ENCODE measurements at places on chromosomes 2 and 18. TPM values are rescaled to one million over a fixed set of nuclear protein-coding genes. Genes with fewer than 3 reads are reported as not detected.

- no peaks in the 10 kb centered on the region for H3K4me1 ChIP-seq
- H3K36me3 ChIP-seq = no peaks in the 10 kb centered on the region
- DNase-seq = no peak
- no peak overlapping the region for H3K27ac ChIP-seq
- H3K27me3 ChIP-seq = no peaks in the 10 kb centered on the region
Observed at GRCh38 chr18:68665628-68666027, 49.3 kb downstream of the TMX3 start.

GRCh38 chr2:206611191-206611590 is 31.1 kb upstream of the FAM237A start:
- no peaks in the 10 kb centered on the region for H3K36me3 ChIP-seq
- H3K27me3 ChIP-seq = no peaks in the 10 kb centered on the region
- no peak overlapping the region for H3K4me3 ChIP-seq
- no peak for DNase-seq

DNA sequence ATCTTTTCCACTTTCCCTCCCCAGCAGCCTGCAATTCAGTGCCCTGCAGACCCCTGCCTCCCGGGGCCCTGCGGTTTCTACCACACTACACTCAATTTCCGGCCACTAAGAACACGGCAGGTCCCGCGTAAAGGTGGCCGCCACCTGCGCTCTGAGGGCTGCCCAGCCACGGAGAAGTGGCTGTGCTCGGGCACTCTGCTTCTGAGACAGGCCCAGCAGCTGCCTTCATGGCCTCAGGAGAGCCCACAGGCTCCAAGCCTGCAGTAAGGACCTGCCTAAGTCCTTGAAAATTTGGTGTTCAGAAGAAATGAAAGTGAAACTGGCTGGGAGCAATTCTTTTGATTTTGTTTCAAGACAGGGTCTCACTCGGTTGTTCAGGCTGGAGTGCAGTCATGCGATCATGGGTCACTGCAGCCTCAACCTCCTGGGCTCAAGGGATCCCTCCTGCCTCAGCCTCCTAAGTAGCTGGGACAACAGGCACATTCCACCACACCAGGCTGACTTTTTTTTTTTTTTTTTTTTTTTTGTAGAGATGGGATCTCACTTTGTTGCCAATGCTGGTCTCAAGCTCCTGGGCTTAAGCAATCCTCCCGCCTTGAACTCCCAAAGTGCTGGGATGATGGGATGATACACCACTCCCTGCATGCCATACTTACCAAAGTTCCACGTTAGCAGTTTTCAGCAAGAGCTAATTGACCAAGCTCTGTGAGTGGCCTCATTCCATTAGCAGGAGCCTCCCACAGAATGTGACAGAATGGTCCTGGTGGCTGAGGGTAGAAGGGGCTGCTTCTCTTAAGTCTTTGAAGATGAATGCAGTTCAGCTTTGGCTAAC is 14.6 kb upstream of the ALPP start:
- no peak overlapping the region for H3K27ac ChIP-seq
- H3K4me1 ChIP-seq = no peaks in the 10 kb centered on the region
- peak overlapping the region; percentile 26 for H3K4me3 ChIP-seq
- no peaks in the 10 kb centered on the region for H3K36me3 ChIP-seq

Gene NMUR1
- not detected for total RNA-seq

GRCh38 chr2:129711816-129712675 is 267.4 kb upstream of the RAB6C start:
- no peak overlapping the region for H3K4me3 ChIP-seq
- H3K27ac ChIP-seq = no peak overlapping the region
- no peaks in the 10 kb centered on the region for H3K4me1 ChIP-seq
- no peaks in the 10 kb centered on the region for H3K36me3 ChIP-seq
- no peaks in the 10 kb centered on the region for H3K27me3 ChIP-seq
- no peak for DNase-seq

DNA sequence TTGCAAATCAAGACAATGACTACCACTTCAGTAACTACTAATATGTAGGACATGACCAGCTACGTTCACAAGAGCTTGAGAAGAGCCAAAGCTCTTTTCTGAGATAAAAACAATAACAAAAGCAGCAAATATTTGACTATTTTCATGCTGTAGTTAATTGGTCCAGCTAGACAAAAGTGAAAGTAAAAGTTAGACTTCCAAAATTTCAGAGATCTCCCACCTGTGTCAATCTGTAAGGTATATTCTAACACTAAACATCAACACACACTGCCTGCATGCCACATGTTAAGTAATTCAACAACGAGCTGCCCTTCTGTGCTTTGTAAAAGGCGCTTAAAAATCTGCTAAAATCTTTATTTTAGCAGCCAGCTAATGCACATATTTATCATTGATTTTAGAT is 185.9 kb downstream of the SLC39A10 start:
- H3K4me3 ChIP-seq = no peak overlapping the region
- DNase-seq = no peak
- no peaks in the 10 kb centered on the region for H3K4me1 ChIP-seq

DNA sequence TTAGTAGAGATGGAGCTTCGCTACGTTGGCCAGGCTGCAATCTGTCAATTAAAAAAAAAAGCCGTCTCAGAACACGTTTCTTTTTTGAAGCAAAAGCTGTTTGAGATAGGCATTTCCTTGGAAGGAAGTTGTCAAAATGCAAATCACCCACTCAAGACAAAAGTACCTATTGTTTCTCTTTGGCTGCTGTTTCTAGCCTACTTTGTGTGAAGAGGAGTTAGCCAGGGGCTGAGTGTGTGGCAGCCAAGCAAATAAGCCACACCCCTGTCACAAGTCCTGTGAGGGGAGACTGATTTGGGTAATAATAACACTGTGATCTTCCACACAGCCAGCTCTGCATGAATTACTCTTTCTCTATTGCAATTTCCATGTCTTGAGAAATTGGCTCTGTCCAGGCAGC is 47.4 kb upstream of the CDCA7 start:
- no peak overlapping the region for H3K4me3 ChIP-seq
- no peak overlapping the region for H3K27ac ChIP-seq
- DNase-seq = no peak
- no peaks in the 10 kb centered on the region for H3K27me3 ChIP-seq

Gene ARHGAP25
- total RNA-seq = 4.9 TPM

DNA sequence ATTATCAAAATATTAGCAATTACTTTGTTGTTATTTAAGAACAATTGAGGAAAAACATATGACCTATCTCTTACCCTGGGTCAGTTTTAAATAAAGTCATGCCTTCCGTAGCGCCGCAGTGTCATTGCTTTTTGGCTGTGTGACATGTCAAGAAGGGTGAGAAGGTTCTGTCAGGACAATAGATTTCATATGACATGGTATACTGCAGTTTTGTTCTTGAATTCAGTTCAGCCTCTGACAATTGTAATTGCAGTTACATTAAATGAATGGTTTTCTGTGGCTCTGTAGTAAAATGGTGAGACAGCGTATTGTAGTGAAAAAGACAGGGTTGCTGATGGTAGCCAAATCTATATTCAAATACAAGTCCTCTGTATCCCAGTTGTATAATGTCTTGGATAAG is 307.2 kb downstream of the CDH2 start:
- H3K27ac ChIP-seq = no peak overlapping the region
- H3K36me3 ChIP-seq = no peaks in the 10 kb centered on the region
- no peaks in the 10 kb centered on the region for H3K27me3 ChIP-seq
- H3K4me3 ChIP-seq = no peak overlapping the region

DNA sequence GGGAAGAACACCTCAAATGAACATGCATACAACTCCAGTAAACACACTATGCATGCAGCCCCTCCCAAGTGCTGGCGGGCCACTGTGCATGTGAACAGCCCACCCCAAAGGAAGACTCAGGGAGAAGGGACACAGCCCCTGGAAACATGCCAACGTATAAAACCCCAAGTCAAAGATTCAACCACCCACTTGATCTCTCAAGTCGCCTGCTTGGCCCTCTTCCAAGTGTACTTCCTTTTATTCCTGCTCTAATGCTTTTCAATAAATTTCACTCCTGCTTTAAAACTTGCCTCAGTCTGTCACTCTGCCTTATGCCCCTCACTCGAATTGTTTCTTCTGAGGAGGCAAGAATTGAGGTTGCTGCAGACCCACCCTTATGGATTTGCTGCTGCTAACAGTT is 139.1 kb downstream of the C1D start:
- H3K4me3 ChIP-seq = no peak overlapping the region
- H3K4me1 ChIP-seq = no peaks in the 10 kb centered on the region
- H3K27ac ChIP-seq = no peak overlapping the region
- no peaks in the 10 kb centered on the region for H3K36me3 ChIP-seq

- no peaks in the 10 kb centered on the region for H3K4me1 ChIP-seq
- no peak overlapping the region for H3K27ac ChIP-seq
- H3K36me3 ChIP-seq = no peaks in the 10 kb centered on the region
- no peak overlapping the region for H3K4me3 ChIP-seq
- H3K27me3 ChIP-seq = no peaks in the 10 kb centered on the region
- no peak for DNase-seq
Observed at GRCh38 chr2:204065566-204065965, 129.0 kb downstream of the ICOS start.

DNA sequence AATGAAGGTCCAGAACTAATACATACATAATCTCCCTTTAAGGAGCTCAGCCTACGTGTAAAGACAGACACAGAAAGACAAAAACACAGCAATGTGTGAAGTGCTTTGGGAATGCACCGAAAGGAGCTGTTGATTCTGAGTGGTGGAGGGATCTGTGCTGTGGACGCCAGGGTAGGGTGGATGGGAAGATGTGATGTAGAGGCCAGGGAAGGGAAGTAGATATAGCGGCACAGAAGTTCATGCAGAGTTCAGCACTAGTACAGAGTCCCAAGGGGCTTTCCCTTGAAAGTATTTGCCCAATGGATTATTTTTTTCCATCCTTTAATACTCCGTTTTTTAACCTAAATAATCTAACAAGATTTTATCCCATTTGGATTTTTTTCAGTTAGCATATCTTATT is 32.1 kb upstream of the DOCK10 start:
- H3K27ac ChIP-seq = no peak overlapping the region
- no peak for DNase-seq

DNA sequence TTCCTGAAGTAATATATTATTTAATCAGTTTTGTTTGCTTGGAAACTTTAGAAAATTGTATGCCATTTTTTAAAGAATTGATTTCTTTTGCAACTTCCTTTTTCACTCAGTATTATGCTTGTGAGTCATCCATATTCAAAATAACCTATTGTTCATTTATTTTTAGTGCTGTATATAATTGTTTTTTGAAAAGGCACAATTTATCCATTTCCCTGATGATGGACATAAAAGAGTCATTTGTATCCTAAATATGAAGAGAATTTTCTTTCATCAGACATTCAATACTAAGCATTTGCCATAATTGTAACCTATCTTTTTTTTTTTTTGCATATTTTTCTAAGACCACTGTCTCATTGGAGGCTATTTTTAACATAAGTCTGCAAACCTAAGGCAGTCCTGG is 134.1 kb upstream of the SERPINE2 start:
- H3K36me3 ChIP-seq = no peaks in the 10 kb centered on the region
- H3K27ac ChIP-seq = no peak overlapping the region
- no peaks in the 10 kb centered on the region for H3K27me3 ChIP-seq
- no peak overlapping the region for H3K4me3 ChIP-seq
- H3K4me1 ChIP-seq = peaks cover 4% of the 10 kb centered on the region

GRCh38 chr2:237922641-237923361 is 44.0 kb upstream of the UBE2F start:
- peak; percentile 85 for DNase-seq
- H3K27me3 ChIP-seq = no peaks in the 10 kb centered on the region
- no peaks in the 10 kb centered on the region for H3K36me3 ChIP-seq

- no peak overlapping the region for H3K27ac ChIP-seq
- H3K36me3 ChIP-seq = no peaks in the 10 kb centered on the region
- no peaks in the 10 kb centered on the region for H3K4me1 ChIP-seq
Observed at GRCh38 chr18:76994086-76994654, 138.4 kb downstream of the MBP start.

Gene CNDP1
- not detected for total RNA-seq

GRCh38 chr2:162328424-162329157 is 10.1 kb upstream of the IFIH1 start:
- no peak for DNase-seq
- H3K27me3 ChIP-seq = no peaks in the 10 kb centered on the region
- no peaks in the 10 kb centered on the region for H3K4me1 ChIP-seq
- H3K36me3 ChIP-seq = no peaks in the 10 kb centered on the region
- H3K27ac ChIP-seq = no peak overlapping the region
- no peak overlapping the region for H3K4me3 ChIP-seq

- no peaks in the 10 kb centered on the region for H3K36me3 ChIP-seq
- H3K27ac ChIP-seq = no peak overlapping the region
- H3K27me3 ChIP-seq = no peaks in the 10 kb centered on the region
- H3K4me3 ChIP-seq = no peak overlapping the region
- DNase-seq = no peak
- no peaks in the 10 kb centered on the region for H3K4me1 ChIP-seq
Observed at GRCh38 chr2:69687971-69688611, 44.6 kb upstream of the AAK1 start.

- H3K36me3 ChIP-seq = no peaks in the 10 kb centered on the region
- no peak for DNase-seq
- H3K27me3 ChIP-seq = no peaks in the 10 kb centered on the region
- H3K27ac ChIP-seq = no peak overlapping the region
- H3K4me1 ChIP-seq = no peaks in the 10 kb centered on the region
Observed at GRCh38 chr18:5417342-5417741, 121.8 kb upstream of the ZBTB14 start.

Data from Peyer's patch (tissue), 4 donors.